ENCODE measurements at places on chromosomes 5 and 9.
A peak's percentile ranks its signal among the peaks of the same experiment; 100 is the strongest.

DNA sequence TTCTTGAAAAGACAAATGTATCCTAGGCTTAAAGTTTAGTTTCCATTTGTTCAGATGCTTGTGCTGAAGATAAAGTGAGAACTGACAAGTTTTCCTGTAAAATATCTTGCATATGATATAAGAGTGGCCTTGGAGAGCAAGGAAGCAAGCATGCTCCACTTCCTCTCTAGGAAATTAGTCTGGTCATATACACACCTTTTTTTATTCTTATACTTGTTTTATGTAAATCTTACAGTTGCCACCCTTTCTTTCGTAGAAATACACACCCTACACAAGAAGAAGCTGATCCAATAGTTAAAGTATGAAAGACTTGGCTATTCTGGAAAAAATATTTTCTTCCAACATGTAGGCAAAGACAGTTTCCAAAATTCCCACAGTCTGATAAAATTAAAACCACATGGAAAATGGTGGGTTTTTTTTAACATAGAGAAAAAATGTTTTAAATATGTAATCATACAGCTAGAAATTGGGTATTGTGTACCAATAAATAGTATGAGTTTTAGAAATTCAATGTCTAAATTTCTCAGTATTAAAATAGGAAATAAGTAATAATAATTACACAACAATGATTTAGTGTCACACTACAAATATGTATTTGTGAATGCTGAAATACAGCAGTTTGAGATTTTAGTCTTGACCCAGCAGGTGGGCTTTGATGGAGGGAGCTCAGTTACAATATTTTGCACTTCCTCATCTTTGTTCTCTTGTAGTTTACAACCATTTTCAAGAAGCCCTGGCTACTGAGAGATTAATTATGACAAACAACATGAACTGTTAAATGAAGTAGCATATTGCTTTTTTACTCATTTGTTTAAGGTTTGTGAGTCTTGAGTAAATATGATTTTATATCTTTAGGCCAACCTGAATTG, 185.7 kb upstream of the GNA14 start:
- DNase-seq = no peak

- DNase-seq = no peak
Observed at GRCh38 chr9:123684393-123685149, 245.4 kb downstream of the DENND1A start.

DNA sequence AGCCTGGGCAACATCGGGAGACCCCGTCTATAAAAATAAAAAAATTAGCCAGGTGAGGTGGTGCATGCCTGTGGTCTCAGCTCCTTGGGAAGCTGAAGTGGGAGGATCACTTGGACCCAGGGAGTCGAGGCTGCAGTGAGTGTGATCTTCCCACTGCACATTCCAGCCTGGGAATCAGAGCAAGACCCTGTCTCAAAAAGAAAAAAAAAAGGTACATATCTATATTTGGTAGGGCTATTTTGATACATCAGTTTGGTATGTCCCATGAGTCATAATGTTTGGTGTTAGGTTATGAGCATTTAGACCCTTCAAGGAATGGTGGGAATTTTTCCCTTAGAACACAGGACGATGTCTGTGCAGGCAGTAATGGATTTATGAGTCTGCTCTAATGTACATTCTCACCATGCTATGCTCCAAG, 55.3 kb upstream of the POU4F3 start:
- DNase-seq = no peak

GRCh38 chr5:126124706-126125345, 298.4 kb upstream of the GRAMD2B start:
- no peak for DNase-seq

- DNase-seq = no peak
Observed at GRCh38 chr9:9319007-9319406, 1293.8 kb downstream of the PTPRD start.

DNA sequence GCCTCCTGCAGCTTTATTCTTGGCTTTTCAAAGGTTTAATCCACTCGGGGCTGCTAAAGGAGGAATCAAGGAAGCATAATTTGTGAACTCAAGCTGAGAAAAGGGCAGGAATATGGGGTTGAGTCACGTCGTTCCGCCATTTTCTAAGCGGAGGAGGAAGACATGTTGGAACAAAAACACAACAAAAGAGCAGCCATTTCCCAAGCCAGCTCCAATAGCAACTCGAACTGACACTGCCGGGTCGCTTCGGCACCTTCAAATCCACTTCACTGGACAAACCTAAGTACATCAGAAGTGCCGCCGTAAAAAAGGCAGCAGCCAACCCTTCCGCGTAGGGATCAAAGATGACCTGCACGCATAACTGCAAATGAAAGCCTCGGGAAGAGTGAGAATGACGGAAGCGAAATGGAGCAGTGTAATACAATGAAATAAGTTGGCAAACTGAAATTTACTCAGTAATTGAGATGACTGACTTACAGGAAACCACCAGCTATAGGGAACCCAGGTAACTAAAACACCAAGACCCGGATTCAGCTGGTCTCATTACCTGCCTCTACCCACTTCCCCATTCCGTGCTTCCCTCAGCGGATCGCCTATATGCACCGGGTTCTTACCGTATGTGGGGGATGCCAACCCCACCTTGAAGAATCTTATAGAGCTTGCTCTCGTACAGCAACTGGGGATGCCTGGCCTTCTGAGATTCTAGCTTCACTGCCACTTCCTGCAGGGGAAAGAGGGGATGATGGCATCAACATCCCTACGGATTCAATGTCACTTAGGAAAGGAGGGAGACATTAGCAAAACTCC, 1.6 kb downstream of the CSNK1A1 start:
- peak; percentile 25 for DNase-seq

GRCh38 chr9:125433461-125434011, 171.9 kb downstream of the GAPVD1 start:
- no peak for DNase-seq

DNA sequence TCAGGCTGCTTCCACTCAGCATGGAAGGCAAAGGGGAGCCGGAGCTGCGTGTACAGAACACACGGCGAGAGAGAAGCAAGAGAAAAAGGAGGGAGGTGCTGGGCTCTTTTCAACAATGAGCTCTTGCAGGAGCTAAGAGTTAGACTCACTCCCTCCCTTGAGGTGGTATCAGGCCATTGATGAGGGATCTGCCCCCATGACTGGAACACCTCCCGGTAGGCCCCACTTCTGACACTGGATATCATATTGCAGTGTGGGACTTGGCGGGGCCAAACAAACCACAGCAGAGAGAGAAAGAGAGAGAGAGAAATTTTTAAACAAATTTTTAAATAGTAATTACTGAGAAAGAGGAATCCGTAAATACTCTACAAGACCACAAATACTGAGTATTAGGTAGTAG, 182.2 kb downstream of the TRIO start:
- no peak for DNase-seq
